ENCODE measurements at places on chromosomes 16 and 17.

- DNase-seq = no peak
These were observed 140.3 kb downstream of the CCT6B start for GRCh38 chr17:34820922-34821321.

GRCh38 chr17:66625311-66625767, 209.6 kb upstream of the CACNG5 start:
- no peak for DNase-seq

- no peak for DNase-seq
These were observed 23.7 kb downstream of the PIPOX start for GRCh38 chr17:29066606-29067005.

DNA sequence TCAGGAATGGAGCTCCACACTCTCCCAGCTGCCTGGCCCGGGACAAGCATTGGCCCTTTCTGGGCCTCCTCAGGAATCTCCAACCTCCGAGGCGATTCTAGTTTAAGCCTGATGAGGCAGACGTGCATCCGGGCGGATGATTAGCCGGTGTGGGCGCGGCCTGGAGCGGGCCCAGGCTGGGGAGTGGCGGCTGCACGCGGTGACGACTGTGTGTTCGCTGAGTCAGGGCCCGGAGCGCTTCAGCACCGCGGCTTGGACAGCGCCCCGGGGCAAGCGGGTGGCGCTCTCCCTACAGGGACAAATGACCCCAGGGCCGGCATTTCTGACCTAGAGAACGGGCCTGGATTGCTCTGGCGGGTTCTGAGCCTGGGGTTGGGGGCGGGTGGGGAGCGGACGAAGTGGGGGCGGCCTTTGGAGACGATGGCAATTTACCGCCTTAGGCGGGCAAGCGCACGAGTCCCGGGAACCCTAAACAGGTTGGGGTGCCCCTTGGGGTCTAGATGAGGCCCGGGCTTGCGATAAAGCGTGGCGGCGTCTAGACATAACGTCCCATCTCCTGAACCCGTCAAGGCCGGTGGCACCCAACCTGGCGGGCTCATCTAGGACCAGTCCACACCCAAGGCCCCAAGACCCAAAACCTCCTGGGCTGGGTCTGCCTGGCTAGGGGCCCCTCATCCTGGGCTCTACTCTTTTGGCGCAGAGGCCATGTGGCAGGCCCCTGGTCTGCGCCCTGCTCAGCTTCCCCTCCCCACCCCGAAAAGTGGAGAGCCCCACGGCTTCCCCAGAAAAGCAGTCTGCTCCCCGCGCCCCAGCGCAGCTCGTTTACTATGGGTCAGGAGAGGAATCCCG, 22.3 kb upstream of the ZNHIT3 start:
- DNase-seq = peak; percentile 10

GRCh38 chr16:79672524-79672923, 72.0 kb upstream of the MAF start:
- no peak for DNase-seq

- DNase-seq = no peak
These were observed 53.9 kb upstream of the ACSF3 start for GRCh38 chr16:89039756-89040155.

- DNase-seq = no peak
These were observed 24.6 kb downstream of the HOXB1 start for GRCh38 chr17:48506246-48506645.

DNA sequence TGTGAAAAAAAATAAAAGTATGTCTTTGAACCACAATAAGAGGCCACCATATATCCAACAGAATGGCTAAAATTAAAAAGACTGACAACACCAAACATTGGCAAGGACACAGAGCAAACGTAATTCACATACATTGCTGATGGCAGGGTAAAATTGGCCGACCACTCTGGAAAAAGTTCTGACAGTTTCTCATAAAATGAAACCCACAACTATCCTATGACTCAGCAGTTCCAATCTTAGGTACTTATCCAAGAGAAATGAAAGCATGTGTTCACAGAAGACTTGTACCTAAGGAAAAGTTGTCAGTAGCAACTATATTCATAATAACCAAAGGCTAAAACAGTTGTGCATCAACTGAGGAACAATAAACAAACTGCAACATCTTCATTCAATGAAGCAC, 357.3 kb upstream of the XYLT1 start:
- DNase-seq = no peak

- no peak for DNase-seq
These were observed 16.7 kb downstream of the RPRML start for GRCh38 chr17:46962374-46962790.

DNA sequence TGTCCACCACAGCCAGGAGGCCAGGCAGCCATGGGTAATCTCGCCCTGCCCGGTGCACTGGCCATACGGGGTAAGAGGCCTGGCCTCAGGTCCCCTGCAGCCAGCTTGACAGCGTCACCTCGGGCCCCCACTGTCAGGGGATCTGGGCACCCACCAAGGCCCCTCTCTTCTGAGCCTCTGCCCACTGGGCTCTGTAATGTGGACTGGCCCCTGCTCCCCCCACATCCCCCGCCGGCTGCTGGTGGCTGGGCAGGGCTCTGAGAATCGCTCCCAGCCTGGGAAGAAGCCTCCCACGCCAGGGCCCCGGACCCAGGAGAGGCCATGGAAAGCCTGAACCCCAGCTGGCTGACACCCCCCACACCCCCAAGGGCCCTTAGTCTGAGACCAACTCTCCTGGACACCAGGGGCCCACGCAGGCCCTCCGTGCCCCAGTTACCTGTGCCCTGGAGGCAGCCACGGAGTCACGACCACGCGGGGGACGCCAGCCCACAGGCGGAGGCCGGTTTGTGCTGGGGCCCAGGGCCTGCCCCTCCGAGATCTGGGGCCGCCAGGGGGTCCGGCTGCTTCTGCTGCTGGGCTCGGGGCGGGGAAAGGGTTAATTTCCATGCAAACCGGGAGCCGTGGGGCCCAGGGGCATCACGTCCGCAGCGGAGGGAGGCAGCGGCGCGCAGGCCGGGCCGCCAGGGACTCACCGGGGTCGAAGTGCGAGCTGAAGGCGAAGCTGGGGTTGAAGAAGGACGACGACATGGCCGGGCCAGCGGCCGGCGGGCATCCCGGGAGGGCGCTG, at the start of gene PVALEF:
TSS of gene PVALEF (plus strand) at position 262 of the 787 bp plus-strand sequence. CDS start 15,720 bp downstream, outside the sequence.
- DNase-seq = no peak

DNA sequence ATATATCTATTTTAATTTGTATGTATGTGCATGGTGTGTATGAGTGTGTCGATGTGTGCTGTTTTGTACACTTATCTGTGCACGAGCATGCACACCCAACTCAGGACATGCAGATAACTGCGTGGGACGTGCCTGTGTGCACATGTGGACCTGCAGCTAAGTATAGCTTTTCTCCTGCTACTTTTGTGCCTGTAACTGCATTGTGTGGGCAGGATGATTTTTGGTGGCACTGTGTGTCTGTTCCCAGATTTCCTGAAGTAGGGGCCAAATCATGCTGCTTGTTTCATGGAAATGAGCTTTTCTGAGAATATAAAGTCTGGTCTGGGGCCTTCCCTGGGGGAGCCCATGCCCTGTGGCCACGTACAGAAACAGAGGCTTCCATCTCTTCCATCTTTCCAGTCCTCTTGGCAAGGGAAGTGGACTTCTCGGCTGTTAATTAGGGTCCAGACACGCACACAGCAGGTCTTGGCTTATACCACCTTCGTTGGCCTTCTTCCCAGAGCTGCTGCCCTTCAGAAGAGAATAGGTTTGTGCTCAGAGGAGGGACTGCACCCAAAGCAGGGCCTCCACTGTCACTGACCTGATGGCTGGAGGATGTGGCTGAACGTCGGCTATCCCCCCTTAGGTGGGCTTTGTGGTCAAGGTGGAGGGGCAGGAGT, 30.2 kb downstream of the SPNS3 start:
- no peak for DNase-seq

- no peak for DNase-seq
These were observed 63.0 kb downstream of the GTF3C1 start for GRCh38 chr16:27486760-27487159.

DNA sequence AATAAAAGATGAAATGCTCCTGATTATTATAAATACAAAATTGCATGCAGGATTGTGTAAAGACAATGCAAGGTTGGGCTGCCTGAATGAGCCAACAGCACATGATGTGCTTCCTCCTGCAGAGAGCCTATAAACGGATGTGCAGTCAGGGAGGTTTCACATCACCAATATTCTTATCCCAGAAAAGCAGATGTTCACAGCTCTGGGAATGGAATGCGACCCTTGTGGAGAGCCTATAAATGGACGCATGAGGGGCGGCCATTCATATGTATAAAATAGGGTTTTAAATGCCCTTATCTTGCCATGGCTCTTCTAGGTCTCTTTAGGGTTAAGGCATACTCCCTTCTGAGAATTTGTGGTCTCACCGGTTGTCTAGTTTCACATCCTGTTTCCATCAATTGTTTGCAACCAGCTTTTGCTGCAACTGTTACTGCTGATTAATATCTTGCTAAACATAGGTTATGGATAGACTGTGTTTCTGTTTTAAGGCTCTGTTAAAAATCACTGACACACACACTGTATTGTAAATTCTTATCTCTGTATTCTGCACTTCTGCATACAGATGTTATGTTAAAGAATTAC, 31.9 kb downstream of the SLFN11 start:
- no peak for DNase-seq

DNA sequence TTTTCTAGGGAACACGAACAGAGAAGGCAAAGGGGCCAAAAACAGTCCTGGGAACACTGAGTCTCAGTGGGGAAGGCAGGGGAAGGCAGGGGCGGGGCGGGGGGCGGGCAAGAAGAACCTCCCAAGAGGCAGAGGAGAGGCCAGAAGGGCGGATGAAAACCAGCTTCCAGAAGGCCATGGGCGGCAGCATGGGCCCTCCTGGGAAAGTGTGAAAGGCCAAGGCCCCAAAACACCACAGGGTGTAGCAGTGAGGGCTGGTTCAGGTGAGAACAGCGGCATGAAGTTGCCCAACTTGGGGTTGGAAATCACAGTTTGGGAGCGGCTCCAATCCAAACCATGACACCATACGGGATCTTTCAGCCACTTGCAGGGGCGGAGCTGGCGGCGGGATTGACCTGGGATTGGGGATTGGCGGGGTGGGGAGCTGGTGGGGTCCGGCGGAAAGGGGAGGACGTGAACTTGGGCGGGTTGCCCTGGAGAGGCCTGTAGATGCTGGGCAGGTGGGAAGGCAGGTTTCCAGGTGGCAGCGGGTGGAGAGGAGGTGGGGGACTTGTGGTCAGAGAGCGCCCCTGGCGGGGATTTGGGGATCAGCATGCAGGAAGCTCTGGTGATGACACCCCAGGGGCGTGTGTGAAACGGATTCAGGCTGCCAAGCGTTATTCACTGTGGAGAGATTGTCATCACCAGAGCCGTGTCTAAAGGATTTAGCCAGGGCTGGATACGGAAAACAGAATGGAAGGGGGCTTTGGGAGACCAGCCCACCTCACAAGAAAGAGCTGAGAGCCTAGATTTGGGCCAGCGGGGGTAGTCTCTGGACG, 80.9 kb downstream of the ARHGAP23 start:
- DNase-seq = peak; percentile 58

DNA sequence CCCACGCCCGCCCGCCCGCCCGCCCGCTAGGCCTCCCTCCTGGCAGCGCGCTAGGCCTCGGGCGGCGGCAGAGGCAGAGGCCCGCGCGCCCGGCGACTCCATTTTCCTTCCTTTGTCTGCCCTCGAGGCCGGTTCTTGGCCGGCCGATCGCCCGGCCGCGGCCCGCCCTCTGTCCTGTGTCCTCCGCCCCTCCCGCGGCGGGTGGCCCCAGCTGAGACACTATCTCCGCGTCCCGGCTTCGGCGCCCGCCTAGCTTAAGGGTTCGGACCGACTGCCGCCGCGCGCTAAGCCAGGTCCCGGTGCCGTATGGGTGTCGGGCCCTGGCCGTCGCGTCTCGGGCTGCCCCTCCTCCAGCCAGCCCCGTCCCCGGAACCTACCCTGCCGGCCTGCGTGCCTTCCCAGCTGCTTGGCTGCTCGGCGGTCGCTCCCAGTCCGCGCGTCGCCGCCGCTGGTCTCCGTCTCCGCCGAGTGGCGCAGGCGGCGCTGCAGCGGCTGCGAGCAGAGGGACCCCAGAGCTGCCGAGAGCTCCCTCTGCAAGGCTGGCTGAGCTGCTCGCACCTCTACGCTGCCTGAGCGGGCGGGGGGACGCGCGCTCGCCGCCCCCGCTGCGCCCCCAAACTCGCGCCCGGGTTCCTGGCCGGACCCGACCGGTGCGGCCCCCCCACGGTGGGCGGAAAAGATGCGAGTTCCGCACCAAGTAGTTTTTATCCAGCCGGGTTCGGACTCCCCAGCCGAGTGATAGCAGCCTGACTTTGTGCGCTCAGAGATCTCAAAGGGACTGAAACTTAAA, 787 bp downstream of the CTCF start:
- peak; percentile 66 for DNase-seq

- no peak for DNase-seq
These were observed 643.5 kb downstream of the CDH11 start for GRCh38 chr16:64478252-64478906.

DNA sequence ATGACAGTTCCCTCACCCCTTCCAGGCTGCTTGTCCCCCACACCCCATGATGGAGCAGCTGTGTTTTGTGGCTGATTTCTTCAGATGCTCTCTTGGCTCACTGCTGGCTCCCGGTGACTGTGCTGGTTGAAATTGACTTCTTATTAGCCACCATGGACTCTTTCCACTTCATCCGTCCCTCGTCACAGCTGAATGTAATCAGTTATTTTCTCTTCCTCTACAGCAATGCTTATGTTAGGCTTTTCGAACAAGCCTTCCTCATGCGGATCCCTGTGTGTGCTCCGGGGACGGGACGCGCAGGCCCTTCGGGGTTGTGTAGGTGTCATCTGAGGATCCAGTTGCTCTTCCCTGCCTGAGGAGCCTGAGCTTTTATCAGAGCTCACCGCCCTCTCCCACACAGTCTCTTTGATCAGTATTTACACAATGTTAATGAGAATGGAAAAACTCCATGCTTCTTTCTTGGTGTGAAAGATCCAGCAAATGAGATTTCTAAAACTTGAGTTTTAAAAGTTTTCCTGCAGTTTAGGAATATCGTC, 87.5 kb downstream of the RPTOR start:
- DNase-seq = no peak

DNA sequence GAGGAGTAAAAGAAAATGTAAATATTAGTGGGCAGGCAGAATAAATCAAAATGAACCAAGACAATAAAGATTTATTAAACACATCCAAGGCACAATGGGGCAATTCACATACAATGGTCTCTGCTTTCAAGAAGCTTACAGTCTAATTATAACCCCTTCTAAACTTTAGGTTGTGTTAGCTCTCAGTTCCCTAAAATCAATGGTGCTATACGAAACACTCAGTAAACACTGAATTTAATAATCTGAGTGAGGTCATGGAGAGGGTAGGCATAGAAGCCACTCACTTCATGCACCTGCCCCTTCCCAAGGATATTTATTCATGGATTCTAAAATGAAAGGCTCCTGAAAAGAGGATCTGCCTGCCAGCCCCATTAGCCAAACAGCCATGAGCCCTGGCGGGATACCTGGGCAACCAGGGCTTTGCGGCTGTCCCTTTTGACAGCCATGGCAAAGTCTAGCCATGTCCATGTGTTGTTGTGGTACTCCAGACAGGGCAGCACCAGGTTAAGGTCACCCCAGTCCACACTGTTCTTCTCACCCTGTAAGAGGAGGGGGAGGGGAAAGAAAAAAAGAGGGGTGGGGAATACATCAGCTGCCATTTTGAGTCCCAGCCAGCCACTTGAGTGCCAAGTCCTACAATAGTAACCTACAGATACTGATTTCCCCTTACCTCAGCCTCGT, 1.4 kb upstream of the RSKR start:
- no peak for DNase-seq
